ENCODE measurements at places on chromosomes 2 and 18.

- DNase-seq, result no peak
These were observed 134.8 kb upstream of the FSHR start for GRCh38 chr2:49288902-49289700.

DNA sequence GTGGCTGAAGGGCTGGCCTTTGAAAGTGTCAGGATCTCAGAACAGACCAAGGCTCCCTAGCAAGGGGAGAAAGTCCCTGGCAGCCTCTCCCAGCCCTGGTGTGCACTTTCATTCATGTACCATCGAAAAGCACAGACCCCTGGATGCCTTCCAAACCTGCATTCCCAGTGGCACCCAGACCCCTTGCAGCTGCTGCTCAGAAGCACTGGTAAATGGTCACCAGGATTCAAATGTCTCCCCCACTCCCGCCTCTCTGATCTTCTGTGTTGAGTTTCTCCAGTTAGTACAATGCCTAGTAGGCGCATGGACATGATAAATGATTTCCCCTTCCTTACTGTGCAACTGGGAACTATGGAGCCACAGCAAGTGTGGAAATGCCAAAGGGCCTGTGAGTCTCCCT is 180.0 kb downstream of the GLI2 start:
- no peak for DNase-seq

DNA sequence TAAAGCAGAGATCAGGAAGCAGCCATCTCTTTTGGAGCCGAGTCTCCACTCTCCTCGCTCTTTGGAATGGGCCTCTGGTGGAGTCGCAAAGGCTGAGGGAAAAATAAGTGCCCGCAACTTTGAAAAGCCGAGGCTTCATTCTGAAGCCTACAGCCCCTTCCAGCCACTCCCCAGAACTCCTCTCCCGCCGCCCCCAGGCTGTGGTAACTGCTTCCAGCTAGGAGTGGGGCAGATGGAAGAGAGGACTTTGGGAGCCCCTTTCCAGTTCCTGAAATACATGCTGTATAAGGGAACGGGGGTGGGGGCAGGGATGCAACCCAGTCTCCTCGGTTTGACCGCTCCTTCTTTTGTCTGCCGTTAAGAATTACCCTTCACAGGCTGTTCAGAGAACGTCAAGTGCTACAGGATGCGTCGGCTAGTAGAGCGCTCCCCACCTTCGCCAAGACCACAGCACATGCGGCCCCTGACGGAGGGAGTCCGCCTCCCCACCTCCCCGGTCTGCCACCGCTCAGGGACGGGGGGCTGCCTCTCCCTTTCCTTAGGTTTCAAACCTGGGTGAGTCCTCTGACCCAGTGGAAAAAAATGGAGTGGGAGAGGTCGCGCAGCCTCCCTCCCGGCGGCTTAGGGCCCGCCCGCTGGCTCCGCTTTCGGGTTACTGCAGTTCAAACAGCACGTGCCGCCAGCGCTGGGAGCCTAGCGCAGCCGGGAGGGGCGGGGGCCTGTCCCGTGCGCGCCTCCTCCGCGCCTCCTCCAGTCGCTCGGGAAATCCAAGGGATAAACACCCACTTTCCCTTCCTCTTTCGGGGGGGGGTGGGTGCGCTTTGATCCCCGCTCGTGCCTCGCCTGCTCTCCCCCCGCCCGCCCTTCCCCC is 4.9 kb downstream of the CYP26B1 start:
- no peak for DNase-seq

- no peak for DNase-seq
These were observed 22.8 kb upstream of the CCNYL1 start for GRCh38 chr2:207688597-207688996.

DNA sequence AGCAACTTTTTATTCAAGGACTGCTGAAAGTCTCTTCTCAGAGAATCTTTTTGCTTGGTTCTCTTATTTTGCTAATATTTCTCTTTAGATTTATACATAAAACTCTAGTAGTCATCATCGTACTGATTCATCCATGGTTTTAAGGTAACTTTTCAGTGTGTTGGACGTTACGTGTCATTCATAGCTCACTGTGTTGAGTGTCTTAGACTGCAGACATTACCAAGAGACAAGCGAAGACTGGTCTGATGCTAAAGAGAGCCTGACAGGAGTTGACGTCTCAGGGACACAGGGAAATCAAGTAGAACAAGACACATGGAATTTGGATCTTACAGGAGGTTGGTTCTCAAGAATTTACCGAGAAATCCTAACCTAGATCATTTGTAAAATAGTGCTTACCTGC is 25.5 kb downstream of the RBM44 start:
- DNase-seq, result no peak

GRCh38 chr2:96596596-96596995 is 41.5 kb downstream of the KANSL3 start:
- DNase-seq, result no peak

GRCh38 chr2:38836791-38837190 is 38.9 kb downstream of the DHX57 start:
- DNase-seq, result no peak

- no peak for DNase-seq
These were observed 105.3 kb upstream of the UGP2 start for GRCh38 chr2:63736354-63736753.

- no peak for DNase-seq
These were observed 815.0 kb upstream of the ID2 start for GRCh38 chr2:7866825-7867224.

DNA sequence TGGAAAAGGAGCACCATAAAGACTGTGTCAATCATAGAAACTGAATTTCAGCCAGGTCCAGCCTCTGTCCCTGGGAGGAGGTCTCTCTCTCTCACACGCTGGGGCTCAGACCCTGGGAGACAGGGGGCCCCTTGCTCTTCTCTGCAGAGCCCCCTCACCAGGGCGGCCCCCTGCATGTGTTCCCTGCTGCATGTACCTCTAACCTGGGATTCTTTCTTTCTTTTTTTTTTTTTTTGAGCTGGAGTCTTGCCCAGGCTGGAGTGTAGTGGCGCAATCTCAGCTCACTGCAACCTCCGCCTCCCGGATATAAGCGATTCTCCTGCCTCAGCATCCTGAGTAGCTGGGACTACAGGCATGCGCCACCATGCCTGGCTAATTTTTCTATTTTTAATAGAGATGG is 46.5 kb downstream of the TPO start:
- no peak for DNase-seq

DNA sequence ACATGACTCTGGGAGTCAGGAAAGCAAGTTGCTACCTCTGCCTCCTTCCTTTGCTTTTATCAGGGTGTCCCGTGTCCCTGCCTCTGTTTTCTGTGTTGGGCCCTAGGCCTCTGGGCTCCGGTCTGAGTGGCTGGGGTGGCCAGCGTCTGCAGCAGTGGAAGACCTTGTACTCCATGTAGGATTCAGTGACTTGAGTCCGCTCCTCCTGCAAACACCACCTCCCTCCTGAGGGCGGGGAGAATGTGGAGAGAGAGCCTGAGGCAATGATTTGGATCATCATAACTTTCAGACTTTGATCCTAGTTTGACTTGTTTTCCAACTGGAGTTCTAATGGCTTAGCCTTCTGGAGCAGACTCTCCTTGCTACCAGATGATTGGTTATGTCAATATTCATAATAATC is 30.8 kb downstream of the ATP6V1C2 start:
- no peak for DNase-seq

GRCh38 chr2:54428108-54428831 is 27.9 kb upstream of the SPTBN1 start:
- DNase-seq, result no peak

GRCh38 chr18:67217551-67218166 is 298.9 kb downstream of the DSEL start:
- DNase-seq, result peak; percentile 73

DNA sequence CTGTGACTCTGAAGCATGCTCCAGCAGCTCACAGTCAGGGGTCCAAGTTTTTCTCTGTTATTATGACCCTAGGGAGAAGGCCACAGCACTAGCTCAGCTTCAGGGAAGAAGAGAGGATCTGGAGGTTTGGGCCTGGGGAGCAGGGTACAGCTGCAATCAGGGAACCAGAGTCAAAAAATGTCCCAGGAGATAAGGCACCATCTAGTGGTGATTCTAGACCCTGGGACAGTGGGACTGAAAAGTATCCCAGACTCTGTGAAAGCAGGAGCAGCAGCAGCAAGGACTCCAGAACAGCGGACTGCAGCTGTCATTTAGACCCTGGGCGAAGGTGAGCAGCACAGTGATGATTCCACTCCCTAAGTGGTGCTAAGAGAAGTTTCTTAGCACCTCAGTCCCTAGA is 278.4 kb upstream of the DDX18 start:
- DNase-seq, result no peak

DNA sequence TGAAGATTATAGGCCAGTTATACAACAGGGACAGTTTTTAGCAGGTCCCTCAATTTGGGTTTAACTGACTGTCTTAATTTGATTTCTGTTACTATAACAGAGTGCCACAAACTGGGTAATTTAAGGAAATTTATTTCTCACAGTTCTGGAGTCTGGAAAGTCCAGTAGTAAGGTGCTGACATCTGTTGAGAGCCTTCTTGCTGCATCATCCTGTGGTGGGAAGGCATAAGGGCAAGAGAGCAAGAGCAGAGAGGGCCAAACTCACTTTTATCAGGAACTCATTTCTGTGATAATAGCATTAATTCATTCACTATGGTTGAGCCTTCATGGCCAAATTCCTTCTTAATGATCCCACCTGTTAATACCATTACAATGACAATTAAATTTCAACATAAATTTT is 36.5 kb downstream of the DIS3L2 start:
- DNase-seq, result no peak

DNA sequence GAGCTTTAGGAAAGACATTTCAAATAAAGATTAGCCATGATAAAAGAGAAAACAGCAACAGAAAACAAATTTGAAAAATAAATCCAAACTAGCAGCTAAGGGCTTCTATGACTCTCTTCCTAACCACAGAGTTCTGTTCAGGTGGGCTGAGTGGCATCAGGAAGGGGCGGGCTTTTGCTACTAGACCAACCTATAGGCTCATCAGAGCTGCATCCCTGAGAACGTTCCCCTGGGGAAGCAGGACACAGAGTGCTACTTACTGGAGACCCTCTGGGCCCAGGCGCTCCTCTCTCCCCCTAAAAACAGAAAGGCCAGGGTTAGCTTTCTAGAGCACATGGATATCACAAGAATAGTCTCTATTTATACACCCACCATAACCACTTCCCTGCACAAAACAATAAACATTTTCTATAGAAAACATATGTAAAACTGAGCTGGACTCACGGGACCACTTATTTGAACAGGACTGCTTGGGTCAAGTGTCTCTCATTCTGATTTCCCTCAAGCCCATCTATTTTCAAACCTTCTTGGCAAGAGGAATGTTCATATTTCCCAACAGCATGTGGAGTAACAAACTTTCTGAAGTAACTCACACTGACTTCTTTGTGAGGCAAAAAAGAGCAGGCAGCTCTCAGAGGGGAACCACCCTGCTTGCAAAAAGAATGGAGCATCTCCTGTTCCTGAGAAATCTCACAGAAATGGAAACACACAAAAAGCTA is 78.9 kb upstream of the LMAN1 start:
- DNase-seq, result no peak

- no peak for DNase-seq
These were observed 46.4 kb downstream of the CCDC85A start for GRCh38 chr2:56230156-56230555.

DNA sequence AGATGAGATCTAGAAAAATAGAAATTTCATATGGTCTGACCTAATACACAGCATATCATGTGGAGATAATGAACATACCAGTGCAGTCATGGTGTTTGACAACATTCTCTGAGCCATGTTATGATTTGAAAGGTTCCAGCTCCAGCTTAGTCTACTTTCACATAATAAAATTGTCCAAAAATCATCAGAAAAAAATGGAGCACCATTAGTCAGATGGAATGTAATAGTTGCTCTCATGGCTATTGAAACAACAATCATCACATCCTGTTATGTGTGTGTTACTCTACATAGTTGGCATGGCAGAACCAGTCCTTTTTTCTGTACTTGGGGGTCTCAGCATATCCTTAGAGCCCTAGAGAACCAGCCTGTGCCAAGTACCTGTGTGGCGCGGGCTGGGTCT is 678.9 kb upstream of the FANCL start:
- DNase-seq, result no peak

DNA sequence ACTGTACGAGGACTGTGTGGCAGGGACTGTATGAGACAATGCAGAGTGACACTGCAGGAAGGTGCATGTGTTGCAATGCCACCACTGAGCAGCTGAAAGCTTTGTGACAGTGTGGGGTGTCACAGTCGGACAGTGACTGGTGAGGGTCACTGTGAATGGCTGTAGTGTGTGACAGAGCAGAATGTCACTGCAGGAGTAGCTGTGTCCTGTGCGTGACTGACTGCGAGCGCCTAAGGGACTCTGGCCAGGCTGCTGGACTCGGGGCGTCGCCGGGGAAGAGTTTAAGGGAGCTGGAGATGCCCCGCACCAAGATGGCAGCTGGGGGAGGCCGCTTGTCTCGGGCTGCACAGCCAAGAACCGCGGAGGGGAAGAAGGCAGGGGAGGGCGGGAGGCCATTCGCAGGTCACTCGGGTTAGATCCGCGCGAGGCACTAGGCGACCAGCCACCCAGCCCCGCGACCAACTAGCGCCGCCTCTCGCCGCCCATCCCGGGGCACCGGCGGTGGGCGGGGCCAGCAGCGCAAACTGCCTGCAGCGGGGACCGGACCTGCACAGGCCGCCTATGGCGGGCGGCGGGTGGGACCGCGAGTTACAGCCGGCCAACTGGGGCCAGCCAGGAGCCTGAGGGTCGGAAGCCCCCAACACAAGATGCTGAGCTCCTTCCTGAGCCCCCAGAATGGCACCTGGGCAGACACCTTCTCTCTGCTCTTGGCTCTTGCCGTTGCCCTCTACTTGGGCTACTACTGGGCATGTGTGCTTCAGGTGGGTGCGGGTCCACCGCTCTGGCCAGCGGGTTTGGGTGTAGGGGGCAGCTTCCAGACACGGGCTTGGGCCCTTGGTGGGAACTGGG is at the start of gene ABHD1:
Gene ABHD1, plus strand, starts transcription at position 514 of the 849 bp plus-strand sequence. Its CDS starts 134 bp downstream, at position 648.
- DNase-seq, result peak; percentile 51

DNA sequence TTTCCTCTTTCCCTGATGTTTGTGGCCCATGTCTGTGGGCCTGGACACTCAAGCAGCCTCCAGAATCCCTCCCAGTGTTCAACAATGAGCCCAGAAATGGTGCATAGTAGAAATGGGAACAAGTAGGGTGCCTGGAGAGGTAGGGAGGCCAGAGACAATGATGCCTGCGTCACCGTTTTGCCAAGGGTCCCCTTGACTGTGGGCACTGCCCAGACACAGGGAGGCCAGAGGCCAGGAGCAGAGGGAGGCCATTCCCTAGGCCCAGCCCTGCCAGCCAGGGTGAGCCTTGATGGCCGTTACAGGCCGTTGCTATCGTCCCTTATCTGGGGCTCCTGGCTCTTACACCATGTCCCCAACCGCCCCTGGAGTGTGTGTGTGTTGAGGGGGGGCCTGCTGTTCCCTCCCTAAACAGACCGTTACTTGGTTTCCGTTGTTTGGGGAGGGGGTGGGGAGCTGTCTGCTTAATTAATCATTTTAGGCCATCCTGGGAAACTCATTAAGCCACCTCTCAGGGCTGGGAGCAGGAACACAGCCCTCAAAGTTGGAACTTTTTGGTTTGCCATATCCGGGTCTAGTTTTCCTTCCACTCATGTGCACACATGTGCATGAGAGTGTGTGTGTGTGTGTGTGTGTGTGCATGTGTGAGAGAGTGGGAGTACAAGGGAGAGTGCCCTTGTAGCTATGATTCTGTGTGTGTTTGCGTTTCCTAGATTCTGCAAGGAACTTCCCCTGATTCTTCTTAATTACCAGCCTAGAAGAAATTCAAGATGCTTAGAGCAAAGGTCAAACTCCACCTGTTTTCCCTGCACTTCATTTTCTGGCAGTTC is 135.2 kb upstream of the HAAO start:
- DNase-seq, result no peak

Data from activated naive CD4-positive, alpha-beta T cell treated with anti-CD3 and anti-CD28 coated beads for 36 hours (primary cell).